Fibroblast of lung (primary cell): ENCODE measurements at places on chromosomes 2 and 18. TPM values are rescaled to one million over a fixed set of nuclear protein-coding genes. Genes with fewer than 3 reads are reported as not detected.

DNA sequence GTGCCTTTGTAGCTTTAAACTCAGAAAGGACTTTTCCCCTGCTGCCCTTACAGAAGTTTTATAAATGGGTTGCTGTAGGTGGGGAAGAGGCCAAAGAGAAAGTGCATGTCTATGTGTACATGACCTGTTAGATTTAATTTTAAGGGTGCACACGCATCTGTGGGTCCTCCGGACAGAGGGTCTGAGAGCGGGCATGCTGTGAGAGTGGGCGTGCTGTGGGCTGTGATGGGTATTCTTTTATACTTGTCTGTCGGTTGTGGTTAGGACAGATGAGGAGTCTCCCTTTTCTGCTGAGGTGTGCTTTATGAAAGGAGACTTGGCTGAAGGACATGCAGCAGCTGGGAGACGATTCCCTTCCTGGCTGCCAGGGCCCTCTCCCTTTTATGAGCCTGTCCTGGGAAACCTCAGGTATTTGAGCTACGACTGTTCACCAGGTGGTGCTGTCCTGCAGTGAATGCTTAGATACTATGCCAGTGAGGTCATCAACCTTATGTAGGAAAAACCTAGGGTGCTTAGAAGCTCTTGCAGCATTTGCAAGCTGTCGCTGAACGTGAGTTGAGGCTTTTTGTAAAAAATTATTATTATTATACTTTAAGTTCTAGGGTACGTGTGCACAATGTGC is 67.5 kb downstream of the TANC1 start:
- peak; percentile 88 for DNase-seq
- H3K27me3 ChIP-seq, result no peaks in the 10 kb centered on the region
- H3K27ac ChIP-seq, result no peak overlapping the region
- H3K4me1 ChIP-seq, result peaks cover 11% of the 10 kb centered on the region
- no peak overlapping the region for H3K4me3 ChIP-seq
- no peaks in the 10 kb centered on the region for H3K36me3 ChIP-seq

GRCh38 chr18:24195296-24196053 is 56.6 kb downstream of the CABYR start:
- no peak overlapping the region for H3K27ac ChIP-seq
- H3K4me3 ChIP-seq, result no peak overlapping the region
- H3K4me1 ChIP-seq, result no peaks in the 10 kb centered on the region
- no peak for DNase-seq
- no peaks in the 10 kb centered on the region for H3K36me3 ChIP-seq
- no peaks in the 10 kb centered on the region for H3K27me3 ChIP-seq

- no peak overlapping the region for H3K4me3 ChIP-seq
- no peaks in the 10 kb centered on the region for H3K27me3 ChIP-seq
- no peak for DNase-seq
- H3K36me3 ChIP-seq, result no peaks in the 10 kb centered on the region
- H3K4me1 ChIP-seq, result no peaks in the 10 kb centered on the region
Observed at GRCh38 chr2:137912371-137912770, 51.9 kb upstream of the HNMT start.

DNA sequence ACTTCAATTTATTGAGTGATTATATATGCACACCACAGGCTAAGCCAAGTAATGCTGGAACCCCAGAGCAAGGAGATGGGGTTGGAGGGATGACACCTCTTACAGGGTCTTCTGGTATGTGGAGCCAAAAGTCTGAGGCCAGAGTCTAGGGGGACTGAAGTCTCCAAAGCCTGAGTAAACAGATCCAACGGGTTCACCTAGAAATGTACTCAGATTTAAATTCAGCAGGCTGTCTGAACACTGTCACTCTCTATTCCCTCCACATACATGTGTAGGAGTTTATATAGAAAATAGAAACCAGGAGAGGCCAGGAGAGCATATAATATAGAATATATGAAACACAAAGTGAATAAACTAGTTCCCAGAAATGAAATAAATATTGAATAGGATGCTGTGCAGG is 76.1 kb downstream of the PPP1R1C start:
- H3K4me1 ChIP-seq, result peaks cover 6% of the 10 kb centered on the region
- no peak overlapping the region for H3K4me3 ChIP-seq
- no peak overlapping the region for H3K27ac ChIP-seq
- DNase-seq, result no peak

DNA sequence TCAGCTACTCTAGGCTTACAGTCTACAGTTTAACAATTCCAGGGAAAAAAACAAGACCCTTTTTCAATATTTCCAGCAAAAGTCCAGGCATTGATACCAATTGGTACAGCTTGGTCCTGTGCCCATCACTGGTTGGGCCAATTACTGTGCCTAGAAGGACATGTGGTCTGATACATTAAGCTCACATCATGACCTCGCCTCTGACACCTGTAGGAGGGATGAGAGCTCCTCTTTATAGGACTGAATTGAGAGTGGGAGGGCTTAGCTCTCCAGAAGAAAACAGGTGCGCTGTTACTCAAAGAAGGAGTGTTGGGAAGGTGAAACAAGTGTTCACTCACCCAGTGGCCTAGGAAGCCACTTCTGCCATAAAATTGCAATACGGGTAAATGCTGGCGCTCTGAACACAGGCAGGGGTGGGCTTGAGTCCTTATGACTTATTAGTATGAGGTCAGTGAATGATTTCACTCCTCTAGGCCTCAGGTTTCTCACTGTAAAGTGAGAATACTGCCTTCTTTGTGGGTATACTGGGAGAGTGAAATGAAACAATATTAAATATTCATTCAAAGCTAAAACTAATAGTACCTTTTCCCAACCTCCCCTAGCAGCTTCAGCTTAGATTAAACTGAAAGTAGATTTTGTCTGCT is 49.7 kb downstream of the RABL2A start:
- H3K27ac ChIP-seq, result no peak overlapping the region
- no peaks in the 10 kb centered on the region for H3K27me3 ChIP-seq
- no peak for DNase-seq
- no peaks in the 10 kb centered on the region for H3K4me1 ChIP-seq
- no peaks in the 10 kb centered on the region for H3K36me3 ChIP-seq

GRCh38 chr18:48050176-48050575 is 119.7 kb upstream of the SMAD2 start:
- DNase-seq, result no peak
- no peaks in the 10 kb centered on the region for H3K27me3 ChIP-seq
- H3K4me1 ChIP-seq, result no peaks in the 10 kb centered on the region
- no peaks in the 10 kb centered on the region for H3K36me3 ChIP-seq
- H3K27ac ChIP-seq, result no peak overlapping the region

C18orf63 gene
- total RNA-seq, result not detected in 2 replicates

WDR12 gene
- total RNA-seq, result 26.4 and 31.1 TPM in 2 replicates

ELOA2 gene
- not detected in 2 replicates for total RNA-seq
